GM12865 (cell line): ENCODE measurements at places on chromosomes 7 and 10.

GRCh38 chr10:86944471-86944870 lies 12.9 kb downstream of the MMRN2 start:
- no peak for DNase-seq

DNA sequence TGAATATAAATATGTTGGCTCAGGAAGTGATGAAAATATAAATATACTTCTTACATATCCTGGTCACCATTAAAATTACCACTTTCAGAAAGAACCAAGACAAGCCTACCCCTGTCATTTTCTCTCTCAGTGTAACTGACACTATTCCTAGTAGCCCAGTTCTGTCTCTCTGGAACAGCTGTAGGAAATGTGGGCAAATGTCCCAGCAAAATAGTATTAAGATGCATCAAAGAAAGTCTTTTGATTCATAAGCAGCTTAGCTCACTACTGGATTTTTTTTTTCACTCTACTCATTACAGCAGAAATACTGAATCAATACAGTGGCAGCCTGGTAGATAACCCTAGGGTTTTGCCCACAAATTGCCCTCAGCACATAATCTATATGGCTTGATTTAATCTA lies 290.9 kb downstream of the DNAJB9 start:
- no peak for DNase-seq

GRCh38 chr7:9264395-9264794 lies 831.0 kb downstream of the NXPH1 start:
- DNase-seq = no peak

DNA sequence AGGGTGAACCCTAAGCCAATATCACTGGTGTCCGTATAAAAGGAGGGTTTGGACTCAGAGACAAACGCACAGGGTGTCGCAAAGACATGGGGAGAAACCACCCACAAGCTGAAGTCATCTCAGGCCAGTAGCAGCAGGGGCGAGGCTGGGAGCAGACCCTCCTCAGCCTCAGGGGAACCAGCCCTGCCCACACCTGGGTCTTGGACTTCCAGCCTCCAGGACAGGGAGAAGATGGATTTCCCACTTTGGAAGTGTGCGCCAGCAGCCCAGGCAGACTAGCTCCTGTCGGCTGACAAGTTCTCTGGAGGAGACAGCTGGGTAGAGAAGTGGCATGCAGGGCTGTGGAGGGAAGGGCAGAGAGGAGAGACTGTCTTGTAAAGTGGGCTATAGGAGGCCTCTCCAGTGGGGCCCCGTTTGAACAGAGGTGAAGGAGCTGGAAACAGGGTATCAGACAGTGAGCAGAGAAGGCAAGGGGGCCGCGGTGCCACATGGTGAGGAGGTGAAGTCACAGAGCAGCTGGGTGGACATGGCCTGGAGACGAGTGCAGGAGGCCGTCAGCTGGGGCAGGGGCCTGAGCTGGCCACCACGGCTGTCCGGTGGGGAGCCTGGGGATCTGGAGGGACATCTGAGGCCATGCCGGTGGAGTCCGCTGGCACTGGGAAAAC lies 475.6 kb downstream of the PTPRN2 start:
- DNase-seq = no peak

DNA sequence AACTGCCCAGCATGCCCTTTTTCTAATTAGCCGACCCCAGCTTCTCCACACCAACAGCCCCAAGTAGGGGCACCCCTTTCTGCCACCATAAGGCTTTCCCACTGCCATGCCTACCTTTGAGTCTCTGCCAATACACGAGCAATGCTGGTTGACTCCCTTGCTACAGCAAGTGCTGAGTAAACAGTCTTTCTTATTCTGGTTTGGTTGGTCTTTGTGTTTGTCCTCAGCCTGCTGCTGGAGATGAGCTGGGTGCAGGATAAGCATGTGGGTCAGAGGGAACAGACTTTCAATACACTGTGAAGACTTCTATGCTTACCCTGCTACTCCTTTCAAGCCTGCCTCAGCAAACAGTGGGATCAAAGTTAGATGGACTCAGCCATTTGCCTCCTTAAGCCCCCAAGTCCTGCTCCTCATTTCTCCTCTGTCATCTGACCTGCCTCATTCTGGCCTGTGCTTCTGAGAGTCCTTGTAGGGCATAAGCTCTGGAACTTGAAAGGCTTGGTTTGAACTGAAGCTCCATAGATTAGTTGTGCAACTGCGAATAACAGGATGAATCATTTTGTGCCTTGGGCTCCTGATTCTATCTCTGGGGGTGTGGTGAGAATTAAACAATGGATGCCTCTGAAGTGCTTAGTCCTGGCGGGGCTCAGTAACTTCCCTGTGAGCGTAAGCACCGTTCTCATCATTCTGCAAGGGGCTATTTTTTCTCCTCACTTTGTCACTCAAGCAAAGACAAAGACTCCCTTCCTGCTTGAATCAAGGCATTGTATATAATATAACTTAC lies 533.8 kb upstream of the DPP6 start:
- no peak for DNase-seq

DNA sequence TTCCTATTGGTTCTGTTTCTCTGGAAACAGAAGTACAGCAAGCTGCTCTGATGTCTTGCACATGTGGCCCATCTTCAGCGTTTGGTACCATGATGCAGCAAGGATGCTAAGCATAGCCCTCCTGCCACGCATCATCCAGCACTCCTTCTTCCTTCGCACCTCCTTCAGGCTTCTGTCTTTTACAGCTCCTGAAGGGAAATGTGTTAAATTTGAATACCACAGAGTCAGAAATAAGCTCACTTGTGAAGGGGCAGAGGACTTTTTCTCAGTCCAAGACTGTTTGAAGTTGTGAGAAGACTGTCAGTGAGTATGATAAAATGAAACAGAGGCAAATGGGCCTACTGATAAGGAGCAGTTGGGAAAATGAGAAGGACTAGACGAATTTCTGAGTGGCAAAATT lies 20.7 kb downstream of the TSPAN13 start:
- DNase-seq = no peak

DNA sequence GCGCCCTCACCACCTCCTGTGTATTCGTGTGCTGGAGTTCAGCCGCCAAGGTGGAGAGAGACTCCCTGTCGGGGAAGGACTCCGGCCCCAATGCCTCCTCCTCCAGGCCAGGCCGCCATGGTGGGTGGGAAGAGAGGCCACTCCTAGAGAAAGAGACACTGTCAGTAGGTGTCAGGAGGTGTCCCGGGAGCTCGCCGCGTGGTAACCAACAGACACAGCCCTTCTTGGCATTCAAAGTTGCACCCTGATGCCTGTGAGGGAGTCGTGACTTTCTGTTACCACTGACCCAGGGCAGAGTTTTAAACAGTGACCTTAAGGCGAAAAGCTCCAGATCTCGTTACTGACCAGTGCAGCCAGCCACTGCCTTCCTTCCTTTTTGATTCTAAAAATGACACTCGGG lies 155.2 kb downstream of the CUX1 start:
- DNase-seq = no peak

GRCh38 chr10:108583877-108584276 lies 1339.4 kb downstream of the XPNPEP1 start:
- no peak for DNase-seq

GRCh38 chr7:85186521-85187241 lies at the start of gene SEMA3D:
Gene SEMA3D (minus strand): TSS chr7:85187056. CDS start chr7:85121891, 65,165 bp downstream.
- peak; percentile 71 for DNase-seq

DNA sequence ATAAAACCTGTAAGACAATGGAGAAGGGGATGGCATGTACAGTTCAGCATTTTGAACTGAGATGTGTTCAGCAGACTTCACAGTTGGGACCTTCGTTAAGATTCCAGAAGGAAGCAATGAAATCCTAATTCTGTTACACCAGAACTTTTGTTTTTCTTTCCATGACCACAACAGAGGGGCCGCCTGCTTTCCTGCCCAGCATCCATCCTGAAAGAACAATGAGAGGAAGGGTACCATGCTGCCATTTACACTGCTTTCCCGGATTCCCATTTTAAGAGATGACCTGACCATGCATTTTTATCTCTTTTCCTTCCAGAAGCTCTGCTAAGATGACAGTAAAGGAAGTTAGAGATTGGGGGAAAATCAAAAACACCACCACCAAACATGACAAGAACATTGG lies 92.7 kb downstream of the PIP4K2A start:
- no peak for DNase-seq

GRCh38 chr7:140196361-140197217 lies 19.8 kb upstream of the KDM7A start:
- no peak for DNase-seq
